ENCODE measurements at places on chromosomes 3 and 15. TPM values are rescaled to one million over a fixed set of nuclear protein-coding genes. Genes with fewer than 3 reads are reported as not detected.

The FSIP1 gene
- not detected for total RNA-seq

The CD276 gene
- 127 TPM for total RNA-seq

The TERC gene
- 147 TPM for total RNA-seq

The GPX1 gene
- total RNA-seq, result 296 TPM

The NPAP1 gene
- total RNA-seq, result not detected

The IL16 gene
- total RNA-seq, result 6.7 TPM

The ARL13B gene
- total RNA-seq, result 7.7 TPM

The LYZL4 gene
- not detected for total RNA-seq

The ATP13A4 gene
- total RNA-seq, result 0.35 TPM

The UCN2 gene
- total RNA-seq, result 0.09 TPM

The CD86 gene
- total RNA-seq, result not detected

The ALG3 gene
- total RNA-seq, result 65.7 TPM

The STXBP5L gene
- total RNA-seq, result 0.70 TPM

The TSC22D2 gene
- 6.8 TPM for total RNA-seq

The MRPS22 gene
- total RNA-seq, result 47.5 TPM

The C3orf20 gene
- 0.09 TPM for total RNA-seq

The TNK2 gene
- 9.3 TPM for total RNA-seq

The RBPMS2 gene
- 0.94 TPM for total RNA-seq

The CAMK2N2 gene
- total RNA-seq, result 0.12 TPM

The ACAN gene
- 0.17 TPM for total RNA-seq

The EIF4A2 gene
- 267 TPM for total RNA-seq

The AGBL1 gene
- not detected for total RNA-seq

The CLDN1 gene
- 0.70 TPM for total RNA-seq

The ADAMTS9 gene
- 5.9 TPM for total RNA-seq

The FANCD2OS gene
- total RNA-seq, result not detected

The KNL1 gene
- total RNA-seq, result 1.5 TPM

The TF gene
- 1.4 TPM for total RNA-seq

The MYL3 gene
- 0.12 TPM for total RNA-seq

The ARL6IP5 gene
- total RNA-seq, result 134 TPM

The THBS1 gene
- 1,626 TPM for total RNA-seq

The MITF gene
- total RNA-seq, result 1.2 TPM

The MGLL gene
- total RNA-seq, result 28.9 TPM

The HRG gene
- not detected for total RNA-seq

The MRAS gene
- total RNA-seq, result 30.6 TPM

The COL6A5 gene
- not detected for total RNA-seq

The DOCK3 gene
- under 0.01 TPM for total RNA-seq

The UBE3A gene
- 27.4 TPM for total RNA-seq

The ACSBG1 gene
- 0.12 TPM for total RNA-seq

The SYNPR gene
- not detected for total RNA-seq

The CCRL2 gene
- total RNA-seq, result not detected

The STRIT1 gene
- total RNA-seq, result not detected

The C3orf38 gene
- total RNA-seq, result 14.7 TPM

The FBXO40 gene
- total RNA-seq, result not detected

The FEZF2 gene
- total RNA-seq, result not detected

The DLEC1 gene
- total RNA-seq, result 0.12 TPM

All from pericardium fibroblast (primary cell).